GM19239 (cell line): ENCODE measurements at places on chromosomes 6 and 20.

DNA sequence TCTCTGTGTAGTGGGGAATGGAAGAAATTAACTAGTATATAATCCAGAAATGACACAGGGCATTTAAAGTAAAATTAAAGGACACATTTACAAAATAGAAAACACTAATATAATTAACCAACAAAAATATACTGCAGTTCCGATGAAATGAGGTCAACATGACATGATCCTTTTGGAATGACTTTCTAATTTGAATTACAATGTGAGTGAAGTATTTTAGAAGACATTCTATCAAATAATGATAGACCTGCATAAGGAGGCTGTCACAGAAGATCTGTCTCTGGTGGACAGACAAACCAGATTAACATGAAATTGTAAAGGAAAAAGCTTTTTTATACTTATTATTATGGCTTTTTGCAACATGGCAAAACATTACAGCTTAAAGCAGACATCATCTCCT is 100.6 kb upstream of the FAM184A start:
- no peak for DNase-seq

GRCh38 chr6:154509421-154510143 is 903 bp downstream of the CNKSR3 start:
- DNase-seq, result no peak

DNA sequence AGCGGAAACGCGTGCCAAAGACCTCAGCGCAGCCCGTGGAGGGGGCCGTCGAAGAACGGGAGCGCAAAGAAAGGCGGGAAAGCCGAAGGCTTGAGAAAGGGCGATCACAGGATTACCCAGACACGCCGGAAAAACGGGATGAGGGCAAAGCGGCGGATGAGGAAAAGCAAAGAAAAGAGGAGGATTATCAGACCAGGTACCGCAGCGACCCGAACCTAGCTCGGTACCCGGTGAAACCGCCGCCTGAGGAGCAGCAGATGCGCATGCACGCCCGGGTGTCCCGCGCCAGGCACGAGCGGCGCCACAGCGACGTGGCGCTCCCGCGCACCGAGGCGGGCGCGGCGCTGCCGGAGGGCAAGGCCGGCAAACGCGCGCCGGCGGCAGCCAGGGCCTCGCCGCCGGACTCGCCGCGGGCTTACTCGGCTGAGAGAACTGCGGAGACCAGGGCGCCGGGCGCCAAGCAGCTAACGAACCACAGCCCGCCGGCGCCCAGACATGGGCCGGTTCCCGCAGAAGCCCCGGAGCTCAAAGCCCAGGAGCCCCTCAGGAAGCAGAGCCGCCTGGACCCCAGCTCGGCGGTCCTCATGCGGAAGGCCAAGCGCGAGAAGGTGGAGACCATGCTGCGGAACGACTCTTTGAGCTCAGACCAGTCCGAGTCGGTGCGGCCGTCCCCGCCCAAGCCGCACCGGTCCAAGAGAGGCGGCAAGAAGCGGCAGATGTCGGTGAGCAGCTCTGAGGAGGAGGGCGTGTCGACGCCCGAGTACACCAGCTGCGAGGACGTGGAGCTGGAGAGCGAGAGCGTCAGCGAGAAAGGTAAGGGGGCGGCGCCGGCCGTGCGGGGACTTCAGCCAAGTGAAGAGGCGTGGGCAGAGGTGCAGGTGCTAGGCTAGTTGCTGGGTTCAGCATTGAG is 296.2 kb downstream of the RIMS1 start:
- peak; percentile 24 for DNase-seq

- DNase-seq, result no peak
Measured at GRCh38 chr6:69106511-69106910, 471.4 kb downstream of the ADGRB3 start.

DNA sequence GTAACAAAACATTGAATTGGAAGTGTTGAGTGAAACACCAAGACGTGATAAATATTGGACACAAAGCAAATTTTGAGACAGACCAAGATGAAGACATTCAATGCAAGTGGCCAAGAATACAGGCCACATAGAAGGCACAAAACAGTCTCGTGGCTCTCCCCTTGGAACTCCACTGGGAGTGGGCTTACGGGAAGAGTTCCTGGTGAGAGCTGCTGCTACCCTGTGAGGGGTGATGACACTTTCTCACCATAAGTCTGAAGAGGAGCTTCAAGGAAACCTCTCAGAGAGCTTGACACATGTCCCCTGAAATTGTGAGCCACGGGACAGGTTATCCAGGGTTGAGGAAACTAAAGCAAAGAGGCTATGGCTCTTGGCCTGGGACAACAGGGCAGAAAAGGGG is 48.6 kb upstream of the SLC22A16 start:
- DNase-seq, result no peak

GRCh38 chr6:101645770-101646169 is 252.3 kb downstream of the GRIK2 start:
- no peak for DNase-seq

GRCh38 chr6:13924949-13925881 is at the start of gene RNF182:
Gene RNF182 (plus strand): TSS chr6:13924952. CDS start chr6:13977120, 52,168 bp downstream.
- peak; percentile 68 for DNase-seq

GRCh38 chr6:117505311-117505710 is 22.8 kb downstream of the DCBLD1 start:
- no peak for DNase-seq

DNA sequence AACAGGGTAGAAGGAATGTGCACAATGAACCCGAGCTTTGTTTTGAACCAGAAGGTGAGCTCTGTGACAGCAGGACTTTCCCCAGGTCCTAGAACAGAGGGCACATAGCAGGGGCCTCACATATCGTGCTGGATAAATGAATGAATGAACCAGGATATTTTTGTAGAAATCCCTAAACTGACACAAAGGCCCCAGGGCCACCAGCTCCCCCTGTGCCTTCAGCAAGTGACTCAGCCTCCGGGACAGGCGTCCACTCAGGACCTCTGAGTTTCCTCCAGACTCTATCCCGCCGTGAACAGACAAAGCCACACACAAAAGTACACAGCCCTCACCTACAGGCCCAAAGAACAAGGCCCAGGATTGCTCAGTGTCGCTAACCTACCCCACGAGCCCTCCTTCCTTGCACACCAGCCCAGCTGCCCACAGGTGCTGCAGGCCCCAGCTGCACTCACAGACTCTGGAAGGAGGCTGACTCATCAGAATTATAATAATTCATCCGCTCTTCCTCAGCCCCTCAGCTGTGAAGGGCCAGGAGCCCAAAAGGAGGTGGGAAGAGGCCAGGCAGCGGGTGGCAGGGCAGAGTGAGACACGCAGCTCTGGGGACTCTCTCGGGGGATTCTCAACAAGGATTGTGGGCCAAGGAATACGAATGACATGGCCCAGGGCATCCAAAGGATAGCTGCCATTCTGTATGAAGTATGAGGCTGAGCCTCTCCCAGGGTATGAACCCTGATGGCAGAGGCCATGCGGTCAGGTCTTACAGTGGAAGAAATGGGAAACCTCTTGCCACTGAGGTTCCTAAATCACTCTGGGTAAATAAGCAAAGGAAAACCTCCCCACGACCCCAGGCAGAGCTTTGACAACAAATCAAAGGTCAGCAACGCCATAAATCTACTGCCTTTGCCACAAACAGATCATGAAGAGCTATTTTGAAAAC is 40.9 kb downstream of the SUMO4 start:
- no peak for DNase-seq

GRCh38 chr6:32517654-32518445 is 12.2 kb downstream of the HLA-DRB5 start:
- no peak for DNase-seq

DNA sequence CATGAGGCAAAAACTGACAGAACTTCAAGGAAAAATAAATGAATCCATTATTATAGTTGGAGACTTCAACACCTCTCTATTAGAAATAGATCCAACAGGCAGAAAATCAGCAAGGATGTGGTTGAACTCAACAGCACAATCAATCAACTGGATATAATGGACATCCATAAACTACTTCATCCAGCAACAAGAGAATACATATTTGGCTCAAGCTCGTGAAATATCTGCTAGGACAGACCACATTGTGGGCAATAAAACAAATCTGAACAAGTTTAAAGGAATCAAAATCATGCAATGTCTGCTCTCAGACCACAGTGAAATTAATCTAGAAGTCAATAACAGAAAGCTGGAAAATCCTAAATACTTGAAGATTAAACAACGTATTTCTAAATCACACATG is 362.6 kb downstream of the CD109 start:
- DNase-seq, result no peak

DNA sequence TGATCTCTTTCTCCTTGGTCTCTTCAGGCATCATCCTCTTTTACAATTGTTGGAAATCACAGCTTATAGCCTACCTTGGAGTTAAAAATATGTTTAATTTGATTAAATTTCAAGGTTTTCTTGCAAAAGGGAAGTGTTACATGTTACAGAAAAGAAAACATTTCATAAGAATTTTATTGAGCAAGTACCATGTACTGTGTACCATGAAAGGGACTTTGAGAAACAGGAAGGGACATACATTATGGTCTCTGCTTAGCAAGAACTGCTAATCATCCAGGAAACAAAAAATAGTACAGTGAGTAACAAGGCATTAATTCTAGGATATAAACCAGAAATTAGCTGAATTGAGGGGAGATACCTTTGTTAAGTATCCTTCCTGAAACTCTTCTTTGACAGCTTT is 145.3 kb upstream of the SPACA1 start:
- no peak for DNase-seq

- no peak for DNase-seq
Measured at GRCh38 chr20:35238735-35239134, 12.2 kb downstream of the MMP24 start.

DNA sequence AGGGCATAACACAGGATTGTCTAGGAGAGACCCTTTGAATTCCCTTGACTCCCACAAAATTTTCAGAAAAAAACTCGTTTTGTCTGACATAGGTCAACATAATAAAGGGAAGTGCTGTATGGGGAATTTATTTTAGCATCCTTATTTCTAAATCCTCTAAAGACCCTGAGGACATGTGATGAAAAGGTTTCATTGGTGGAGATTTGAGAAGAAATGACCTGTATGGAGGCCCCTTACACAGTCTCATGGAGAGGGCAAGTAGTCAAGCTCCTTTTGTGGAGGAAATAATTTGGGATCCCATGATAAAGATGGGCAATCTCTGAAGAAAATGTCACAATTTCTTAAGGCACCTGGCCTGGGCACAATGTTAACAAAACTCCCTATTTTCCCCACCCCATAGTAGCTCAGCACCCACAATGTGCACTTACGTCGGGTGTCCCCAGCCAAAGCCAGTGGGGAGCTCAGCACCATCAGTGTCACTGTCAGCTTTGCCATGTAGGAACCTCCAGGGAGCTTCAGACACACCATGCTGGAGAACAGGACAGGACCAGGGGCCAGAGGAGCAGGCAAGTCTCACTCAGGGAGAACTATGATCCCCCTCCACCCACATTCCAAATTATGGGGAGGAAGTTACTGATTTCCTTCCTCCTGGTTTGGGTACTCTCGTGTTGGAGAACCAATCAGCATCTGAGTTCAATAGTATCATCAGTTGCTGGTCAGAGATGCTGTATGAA is at the start of gene HLA-DRB5:
Gene HLA-DRB5 (minus strand): TSS at position 591 of the 734 bp plus-strand sequence. CDS start 63 bp downstream, at position 528.
- DNase-seq, result peak; percentile 0

- no peak for DNase-seq
Measured at GRCh38 chr20:39292193-39292736, 330.1 kb downstream of the DHX35 start.

DNA sequence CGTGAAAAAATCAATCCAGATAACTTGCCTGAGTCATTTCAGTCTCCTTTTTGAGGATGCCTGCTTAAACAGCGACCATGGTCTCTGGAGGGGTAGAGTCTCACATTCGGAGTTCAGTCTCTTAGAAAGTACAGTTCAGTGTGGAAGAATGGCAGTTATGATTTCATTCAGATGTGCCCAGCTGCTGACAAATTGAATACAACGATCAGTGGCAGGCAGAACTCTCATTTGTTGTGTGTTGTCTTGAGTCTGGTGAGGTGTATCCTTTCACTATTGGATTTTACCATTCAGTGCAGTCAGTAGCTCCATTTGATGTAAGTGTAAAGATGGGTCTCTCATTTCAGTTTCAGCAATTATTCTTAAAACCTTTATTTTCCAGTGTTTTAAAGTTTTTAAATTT is 639 bp upstream of the TULP4 start:
- no peak for DNase-seq

DNA sequence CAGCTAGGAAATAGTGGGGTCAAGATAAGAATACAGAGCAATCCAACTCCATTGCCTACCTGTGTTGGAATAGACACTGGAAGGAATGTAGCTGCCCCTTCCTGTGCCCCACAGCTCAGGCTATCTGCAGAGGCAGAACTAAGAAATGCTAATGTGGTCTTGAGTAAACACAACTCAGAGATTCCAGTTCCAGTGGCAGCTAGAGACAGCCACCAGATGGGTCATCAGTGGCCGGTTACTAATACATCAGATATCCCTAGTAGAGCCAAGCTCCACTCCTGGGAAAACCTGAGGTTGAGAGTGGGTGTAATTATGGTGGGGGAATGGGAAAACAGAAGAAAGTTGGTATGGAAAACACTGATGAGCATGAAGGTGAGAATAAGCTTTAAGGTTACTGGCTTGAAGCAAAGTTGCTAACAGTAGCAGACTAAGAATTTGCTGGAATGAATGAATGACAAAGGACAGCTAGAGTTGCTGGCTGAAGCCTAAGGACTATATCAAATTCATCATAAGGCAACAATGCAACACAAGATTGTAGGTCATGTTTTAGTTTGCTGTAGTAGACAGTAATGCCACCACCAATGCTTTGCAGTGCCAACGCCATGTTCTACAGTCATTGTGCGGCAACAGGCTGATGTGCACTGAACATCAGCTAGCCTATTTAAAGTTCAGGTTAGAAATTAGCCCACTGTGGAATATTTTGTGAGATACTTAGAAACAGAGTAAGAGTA is 28.3 kb upstream of the FAM83C start:
- no peak for DNase-seq

DNA sequence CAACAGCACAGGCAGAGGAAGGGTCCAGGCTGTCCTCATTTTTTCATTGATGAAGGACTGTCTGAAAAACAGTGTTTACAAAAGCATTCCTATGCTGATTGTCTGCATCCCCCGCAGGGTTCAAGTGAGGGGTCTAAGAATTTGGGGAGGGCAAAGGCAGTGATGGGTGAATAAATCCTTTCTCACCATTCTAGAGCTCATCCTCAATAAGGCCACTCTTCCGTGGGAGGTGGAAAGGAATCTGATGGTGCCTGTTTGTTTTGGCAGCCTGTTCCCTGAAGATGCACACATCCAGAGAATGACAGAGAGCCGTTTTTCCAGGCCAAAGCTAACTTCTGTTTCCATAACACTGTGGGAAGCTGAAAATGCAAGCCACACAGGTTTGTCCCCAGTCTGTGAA is 164.5 kb downstream of the MOXD1 start:
- no peak for DNase-seq

DNA sequence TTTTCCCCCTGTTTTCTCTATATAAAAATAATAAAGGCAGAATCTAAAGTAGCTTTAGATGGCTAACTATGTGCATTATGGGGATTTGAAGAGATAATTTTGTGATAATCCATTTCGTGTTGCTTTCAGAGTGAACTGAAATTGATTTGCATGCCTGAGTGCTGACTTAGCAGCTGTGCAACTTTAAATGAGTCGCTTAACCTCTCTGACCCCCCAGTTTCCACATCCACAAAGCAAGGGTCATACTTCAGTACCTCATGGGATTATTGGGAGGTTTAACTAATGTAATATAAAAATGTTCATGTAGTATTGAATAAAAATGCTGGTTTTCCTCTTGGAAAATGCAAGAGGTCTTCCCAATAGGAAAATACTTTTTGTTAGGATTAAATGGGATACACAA is 63.8 kb upstream of the FABP7 start:
- DNase-seq, result no peak
